ENCODE measurements at places on chromosomes 2 and 18.

DNA sequence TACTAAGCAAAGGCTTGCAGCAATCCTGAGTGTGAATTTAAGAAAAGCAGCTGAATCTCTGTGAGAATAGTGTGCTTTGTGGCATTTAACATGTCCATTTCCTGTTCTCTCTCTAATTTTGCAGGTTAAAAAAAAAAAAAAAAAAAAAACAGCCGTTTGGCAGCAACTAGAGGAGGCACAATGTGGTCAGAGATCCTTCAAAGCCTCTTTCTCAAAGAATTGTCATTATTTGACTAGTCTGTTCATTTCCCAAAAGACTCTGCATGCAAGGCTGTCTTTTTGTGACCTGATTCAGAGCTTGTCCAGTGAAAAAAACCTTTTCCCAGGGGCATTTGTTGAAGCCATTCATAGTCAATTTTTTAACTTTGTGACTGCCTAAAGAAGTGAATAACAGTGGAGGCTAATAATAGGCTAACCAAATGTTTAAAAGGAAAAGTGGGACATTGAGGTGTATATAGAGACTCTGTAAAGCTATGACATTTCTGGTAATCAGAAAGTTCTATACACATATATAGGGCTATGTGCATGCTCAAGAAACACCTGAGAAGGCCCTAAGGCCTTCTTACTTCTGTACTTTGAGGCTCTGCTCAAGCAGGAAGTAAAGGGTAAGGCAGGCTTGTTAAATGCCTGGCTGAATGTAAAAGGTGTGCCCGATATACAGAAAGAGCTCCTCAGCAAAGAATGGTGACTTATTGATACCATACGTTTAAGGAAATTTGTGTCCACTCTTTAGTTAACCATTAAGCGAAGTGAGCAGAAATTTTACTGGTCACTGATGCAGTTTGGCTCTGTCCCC lies 289.6 kb upstream of the RAB6C start:
- DNase-seq = no peak

DNA sequence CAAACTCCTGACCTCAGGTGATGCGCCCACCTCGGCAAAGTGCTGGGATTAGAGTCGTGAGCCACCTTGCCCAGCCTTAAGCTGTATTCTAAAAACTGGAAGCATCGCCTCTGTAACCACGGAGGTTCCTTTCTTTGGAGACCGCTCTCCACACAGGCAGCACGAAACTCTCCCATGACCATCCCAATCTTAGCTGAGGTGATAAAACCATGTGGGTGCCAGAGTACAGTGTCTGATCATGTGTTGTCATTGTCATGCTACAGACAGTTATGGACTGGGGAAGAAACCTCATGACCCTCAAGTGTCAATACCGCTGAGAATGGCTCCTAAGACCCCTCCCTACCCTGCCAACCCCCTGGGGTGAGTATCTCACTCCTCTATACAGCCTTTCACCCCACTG lies 41.4 kb upstream of the EPG5 start:
- no peak for DNase-seq

DNA sequence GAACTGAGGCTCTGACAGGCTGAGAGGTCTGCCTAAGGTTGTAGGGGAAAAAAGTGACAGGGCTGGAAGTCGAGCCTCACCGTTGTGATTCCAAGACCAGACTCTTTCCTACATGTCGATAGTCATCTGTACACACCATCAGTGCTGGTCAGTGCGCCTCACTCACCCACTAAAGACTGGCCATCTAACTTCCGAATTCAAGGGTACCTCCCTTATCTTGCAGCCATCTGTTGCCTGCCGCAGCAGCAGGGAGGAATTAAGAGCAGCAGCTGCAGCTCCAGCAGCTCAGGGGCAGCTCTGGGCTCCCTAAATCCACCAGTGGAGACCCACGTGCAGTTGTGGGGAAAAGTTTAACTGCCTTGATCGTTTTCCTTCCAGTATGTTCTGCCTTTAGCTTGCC lies 32.6 kb upstream of the GPR39 start:
- no peak for DNase-seq

- no peak for DNase-seq
These were observed 100.1 kb upstream of the ALKAL2 start for GRCh38 chr2:387980-388421.

DNA sequence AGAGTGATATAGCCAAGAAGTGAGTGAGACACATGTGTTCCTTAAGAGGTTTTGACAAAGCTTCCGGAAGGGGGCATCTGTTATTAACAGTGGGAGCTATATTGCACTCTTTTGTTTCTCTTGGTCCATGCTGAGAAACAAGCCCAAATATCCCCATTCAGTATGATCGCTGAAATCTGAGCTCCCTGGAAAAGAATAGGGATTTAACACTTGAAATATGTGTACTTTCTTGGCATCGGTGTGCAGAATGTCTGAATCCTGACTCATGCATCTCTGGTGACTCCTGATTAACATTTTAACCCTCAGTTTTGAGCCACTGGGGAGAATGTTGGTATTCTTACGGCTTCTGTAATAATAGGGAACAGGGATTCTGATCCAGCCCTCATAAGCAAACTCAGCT lies 448.1 kb downstream of the TSN start:
- DNase-seq = peak; percentile 82

- DNase-seq = no peak
These were observed 2.6 kb downstream of the NRP2 start for GRCh38 chr2:205684871-205685313.

- DNase-seq = no peak
These were observed 5.6 kb upstream of the ATOH8 start for GRCh38 chr2:85748039-85748734.

GRCh38 chr2:231677632-231678104 lies 30.7 kb upstream of the PTMA start:
- DNase-seq = peak; percentile 91
